ENCODE measurements at places on chromosomes 3 and 15.

- DNase-seq: no peak
Measured at GRCh38 chr3:106332884-106333283, 464.1 kb upstream of the CBLB start.

DNA sequence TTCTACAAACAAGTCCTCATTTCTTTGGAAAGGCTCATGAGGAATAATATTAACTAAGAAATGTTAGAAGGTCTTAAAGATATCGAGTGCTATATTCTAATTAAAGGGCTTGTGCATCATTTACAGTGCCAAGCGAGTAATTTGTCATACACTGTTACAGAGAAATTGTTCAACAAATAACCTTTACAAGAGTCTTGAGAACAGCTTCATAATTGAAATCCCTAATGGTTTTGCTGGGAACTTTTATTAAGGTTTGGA lies 209.5 kb downstream of the MECOM start:
- no peak for DNase-seq

DNA sequence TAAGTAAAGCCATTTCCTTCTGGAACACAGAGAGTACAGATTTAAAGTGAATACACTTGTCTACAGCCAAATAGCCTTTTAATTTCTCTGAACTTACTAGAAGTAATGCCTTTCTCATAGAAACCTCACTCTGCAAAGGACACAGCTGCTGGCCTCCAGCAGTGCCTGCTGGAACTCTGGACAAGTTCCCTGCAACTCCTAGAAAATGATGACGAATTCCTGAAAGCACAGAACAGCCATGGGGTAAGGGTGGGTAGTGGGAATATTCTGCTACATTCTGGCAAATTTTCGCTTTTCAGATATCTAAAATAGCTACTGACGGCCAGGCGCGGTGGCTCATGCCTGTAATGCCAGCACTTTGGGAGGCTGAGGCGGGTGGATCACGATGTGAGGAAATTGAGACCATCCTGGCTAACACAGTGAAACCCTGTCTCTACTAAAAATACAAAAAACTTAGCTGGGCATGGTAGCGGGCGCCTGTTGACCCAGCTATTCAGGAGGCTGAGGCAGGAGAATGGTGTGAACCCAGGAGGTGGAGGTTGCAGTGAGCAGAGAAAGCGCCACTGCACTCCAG lies 34.4 kb downstream of the RYK start:
- no peak for DNase-seq

GRCh38 chr15:64643685-64644084 lies 131.7 kb downstream of the RBPMS2 start:
- no peak for DNase-seq

DNA sequence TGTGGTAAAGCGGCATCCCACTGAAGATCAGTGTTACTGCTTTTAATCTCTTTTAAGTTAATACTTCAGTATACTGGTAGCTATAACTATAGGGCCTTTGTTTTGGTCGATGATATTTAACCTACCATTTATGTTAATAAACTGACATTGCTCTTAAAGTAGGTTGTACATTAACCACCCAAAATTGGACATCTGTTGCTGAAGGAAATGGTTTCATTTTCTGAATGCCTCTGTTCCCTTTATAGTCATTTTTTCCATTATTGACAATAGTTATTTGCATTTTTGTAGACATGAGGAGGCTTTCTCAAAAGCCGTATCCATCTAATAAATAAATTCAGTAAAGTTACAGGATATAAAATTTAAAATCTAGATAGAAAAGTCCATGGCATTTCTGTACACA lies 252.4 kb upstream of the UBE2E1 start:
- no peak for DNase-seq

DNA sequence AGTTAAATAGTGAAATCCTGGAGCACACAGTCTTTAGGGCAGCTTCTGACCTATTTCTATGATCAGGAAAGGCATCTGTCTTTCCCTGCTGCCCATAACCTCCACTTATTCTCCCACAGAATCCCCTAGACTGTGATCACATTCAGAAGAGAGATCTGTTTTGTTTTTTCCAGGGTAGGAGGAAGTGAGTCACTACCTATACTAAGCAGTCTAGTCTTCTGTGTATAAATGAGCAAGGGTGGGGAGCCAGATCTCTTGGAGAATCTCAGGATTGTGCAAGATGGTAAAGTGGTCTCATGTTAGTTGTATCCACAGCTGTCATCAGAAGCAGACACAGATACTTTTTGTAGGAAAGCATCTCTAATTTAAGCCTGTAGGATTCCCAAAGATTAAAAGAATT lies 11.8 kb upstream of the FBXO22 start:
- peak; percentile 64 for DNase-seq

DNA sequence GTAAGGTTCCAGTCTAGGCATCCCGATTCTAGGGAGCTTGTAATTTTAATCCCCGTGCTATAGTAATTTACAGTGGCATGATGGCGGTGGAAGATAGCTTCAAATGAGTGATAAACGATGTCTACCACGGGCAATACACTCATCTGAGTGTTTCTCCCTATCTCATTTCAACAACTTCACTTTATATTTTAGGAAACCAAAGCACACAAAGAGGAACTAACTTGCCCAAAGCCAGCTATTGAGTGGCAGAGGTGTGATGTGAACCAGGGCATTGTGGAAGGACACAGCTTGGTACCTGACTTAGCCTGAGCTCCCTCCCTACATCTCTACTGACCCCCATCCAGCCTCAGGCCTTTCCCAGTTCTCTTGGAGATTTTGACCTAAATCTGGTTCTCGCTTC lies 16.9 kb upstream of the FILIP1L start:
- peak; percentile 60 for DNase-seq

- DNase-seq: peak; percentile 87
Measured at GRCh38 chr3:30604093-30604492, 2.3 kb upstream of the TGFBR2 start.

- no peak for DNase-seq
Measured at GRCh38 chr3:47366833-47367232, 14.0 kb upstream of the PTPN23 start.

DNA sequence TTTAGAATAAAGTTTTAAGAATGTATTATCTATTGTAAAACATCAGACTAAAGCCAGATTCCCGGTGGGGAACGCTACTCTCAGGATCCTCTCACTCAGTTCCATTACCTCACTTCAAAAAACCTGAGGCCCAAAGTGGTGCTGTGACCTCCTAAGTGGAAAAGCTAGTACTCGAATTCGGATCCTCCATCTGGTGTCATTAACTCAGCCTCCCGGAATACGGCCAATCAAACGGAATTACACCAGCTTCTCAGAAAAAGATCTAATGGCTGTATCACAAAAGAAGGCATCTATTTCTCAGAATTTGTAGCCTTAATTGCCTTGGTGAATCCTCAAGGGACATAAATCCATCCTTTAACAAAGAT lies 627 bp downstream of the ACAD11 start:
- no peak for DNase-seq

- DNase-seq: peak; percentile 51
Measured at GRCh38 chr3:119240101-119240590, 532 bp downstream of the B4GALT4 start.

DNA sequence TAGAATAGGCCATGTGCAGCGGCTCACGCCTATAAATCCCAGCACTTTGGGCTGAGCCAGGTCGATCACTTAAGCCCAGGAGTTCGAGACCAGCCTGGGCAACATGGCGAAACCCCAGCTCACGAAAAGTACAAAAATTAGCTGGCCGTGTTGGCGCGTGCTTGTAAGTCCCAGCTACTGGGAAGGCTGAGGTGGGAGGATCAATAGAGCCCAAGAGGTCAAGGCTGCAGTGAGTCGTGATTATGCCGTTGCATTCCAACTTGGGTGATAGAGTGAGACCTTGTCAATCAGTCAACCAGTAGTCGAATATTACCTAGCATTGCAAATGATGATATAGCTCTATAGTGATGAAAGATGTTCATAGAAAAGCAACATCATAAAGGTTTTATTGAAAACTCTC lies 51.9 kb downstream of the USP8 start:
- no peak for DNase-seq

DNA sequence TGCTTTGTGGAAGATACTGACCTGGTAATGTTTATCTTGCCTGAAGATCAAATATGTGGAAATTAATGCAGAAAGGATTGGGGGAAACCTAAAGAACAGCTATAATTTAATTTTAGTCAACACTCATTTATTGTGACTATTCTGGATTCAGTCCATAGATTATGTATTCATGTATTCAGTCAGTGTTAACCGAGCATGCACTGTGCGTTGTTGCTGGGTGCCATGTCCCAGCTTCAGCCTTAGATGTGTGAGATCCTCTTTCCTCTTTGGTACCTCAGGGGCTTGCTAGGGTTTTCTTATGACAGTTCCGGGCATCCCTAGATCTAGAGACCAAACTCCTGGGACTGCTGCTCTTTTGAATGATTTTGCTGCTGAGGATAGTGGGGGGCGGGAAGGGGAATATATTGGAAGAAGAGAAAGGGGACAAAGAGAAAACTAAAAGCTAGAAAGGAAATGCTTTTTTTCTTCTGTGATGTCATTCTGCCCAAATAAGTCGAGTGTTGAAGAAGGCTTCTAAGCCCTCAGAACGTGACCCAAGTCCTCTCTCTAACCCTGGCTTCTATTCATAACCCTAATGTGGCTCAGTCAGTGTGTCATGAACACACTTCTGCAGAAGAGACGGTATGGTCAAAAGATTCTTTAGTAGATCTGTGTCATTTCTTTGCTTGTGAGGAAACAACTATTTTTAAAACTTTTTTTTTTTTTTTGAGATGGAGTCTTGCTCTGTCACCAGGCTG lies 33.5 kb downstream of the STARD9 start:
- peak; percentile 38 for DNase-seq

DNA sequence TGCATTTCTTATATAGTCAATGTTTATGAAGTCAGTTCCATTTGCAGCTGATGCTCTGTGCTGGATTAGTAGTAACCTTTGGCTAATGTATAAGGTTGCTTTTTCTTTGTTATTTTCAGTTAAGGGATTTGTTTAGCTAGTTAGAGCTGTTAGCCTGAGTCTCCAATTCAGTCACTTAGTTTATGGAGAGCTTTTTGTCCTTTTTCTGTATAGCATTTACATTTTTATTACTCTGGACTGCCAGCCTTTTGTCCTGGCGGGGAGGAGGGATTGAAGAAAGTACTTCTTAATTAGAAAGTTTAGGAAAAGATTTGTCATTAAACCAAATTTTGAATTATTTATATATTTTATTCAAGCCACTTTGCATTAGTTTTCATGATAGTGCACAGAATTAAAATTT lies 52.0 kb downstream of the DNAJC13 start:
- no peak for DNase-seq

DNA sequence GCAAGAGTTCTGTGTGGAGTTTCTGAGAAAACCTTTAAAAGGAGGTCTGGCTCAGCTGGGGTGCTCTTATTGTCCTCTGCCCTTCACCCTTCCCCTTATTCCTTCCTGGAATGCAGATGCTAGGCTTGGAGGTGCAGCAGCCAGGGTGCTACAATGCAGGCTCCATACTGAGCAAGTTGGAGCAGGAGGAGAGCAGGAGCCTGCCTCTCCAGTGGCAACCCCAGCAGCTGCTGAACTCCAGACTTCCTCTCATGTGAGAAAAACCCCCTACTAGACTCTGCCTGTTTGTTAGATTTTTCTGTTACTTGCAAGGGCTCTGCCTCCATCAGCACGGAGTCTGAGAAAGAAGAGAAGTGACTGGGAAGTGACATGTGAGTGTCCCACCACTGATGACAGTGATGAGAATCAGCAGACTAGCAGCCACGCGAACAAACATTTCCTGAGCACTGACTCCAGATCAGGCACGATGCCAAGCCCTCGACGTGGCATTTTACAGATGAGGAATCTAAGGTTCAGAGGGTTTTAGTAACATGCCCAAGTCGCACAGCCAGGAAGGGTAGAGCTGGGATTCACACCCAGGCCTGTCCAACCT lies 16.1 kb upstream of the RARRES1 start:
- peak; percentile 79 for DNase-seq

GRCh38 chr3:8575364-8576104 lies 69.1 kb downstream of the SSUH2 start:
- DNase-seq: no peak

- no peak for DNase-seq
Measured at GRCh38 chr15:59222906-59223550, 16.4 kb downstream of the LDHAL6B start.

DNA sequence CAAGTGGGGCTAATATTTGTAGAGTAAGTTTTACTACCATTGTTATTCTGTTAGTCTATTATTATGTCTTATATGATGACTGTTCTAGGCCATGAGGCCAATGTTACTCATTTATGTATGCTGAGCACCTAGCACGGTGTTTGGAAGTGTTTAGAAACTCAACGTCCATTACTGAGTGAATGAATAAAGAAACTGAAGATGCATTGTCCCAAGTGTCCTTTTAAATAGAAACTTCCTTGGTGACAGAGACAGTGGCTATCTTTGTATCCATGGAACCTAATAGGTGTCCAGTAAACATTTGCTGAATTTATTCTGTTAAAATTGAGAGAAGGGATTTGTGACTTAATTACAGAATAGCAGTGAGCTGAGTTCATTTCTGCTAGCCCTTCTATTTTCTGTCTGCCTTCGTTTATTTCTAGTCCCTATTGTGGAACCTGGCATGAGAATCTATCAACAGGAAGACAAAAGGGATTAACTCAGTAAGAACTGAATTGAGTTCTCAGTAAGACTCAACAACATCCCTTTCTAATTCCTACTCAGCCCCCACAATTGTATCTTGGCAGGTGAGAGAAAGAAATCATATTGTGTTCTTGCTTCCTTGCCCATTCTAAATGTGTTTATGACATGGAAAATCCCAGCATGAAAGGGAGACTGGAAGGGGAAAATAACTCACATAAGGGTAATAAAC lies 246.6 kb upstream of the LRRC3B start:
- no peak for DNase-seq

DNA sequence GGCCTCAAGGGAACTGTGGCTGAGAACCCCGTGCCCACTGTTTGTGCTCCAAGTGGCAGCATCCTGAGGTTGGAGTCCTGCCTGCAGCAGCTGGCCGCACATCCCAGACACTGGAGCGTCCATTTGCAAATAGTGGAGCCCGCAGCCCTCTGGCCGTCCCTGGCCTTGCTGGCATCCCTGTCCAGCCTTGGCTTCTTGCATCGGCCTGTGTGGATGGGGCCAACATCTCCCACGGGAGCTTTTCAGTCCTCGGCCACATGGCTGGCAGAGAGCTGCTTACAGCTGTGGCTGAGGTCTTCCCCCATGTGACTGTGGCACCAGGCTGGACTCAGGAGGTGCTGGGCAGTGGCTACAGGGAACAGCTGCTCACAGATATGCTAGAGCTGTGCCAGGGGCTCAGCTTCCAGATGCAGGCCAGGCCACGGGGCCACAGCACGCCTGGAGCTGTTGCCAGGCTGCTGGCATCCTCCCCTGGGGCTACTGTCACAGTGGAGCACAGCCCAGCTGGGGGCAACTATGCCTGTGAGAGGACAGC lies 71.2 kb downstream of the FAM43A start:
- DNase-seq: no peak

- DNase-seq: peak; percentile 55
Measured at GRCh38 chr3:14691239-14691638, 16.3 kb downstream of the C3orf20 start.

GRCh38 chr15:78054966-78055365 lies 22.5 kb downstream of the TBC1D2B start:
- no peak for DNase-seq

Data from hematopoietic multipotent progenitor cell treated with erythropoietin and hydrocortisone succinate and interleukin-3 and kit ligand, for 4 days (in vitro differentiated cells).